Inflammatory macrophage treated with lipopolysaccharide for 4 hours (primary cell): ENCODE measurements at places on chromosomes 12 and 14.

- DNase-seq = no peak
Measured at GRCh38 chr12:45427042-45427441, 211.1 kb downstream of the ANO6 start.

DNA sequence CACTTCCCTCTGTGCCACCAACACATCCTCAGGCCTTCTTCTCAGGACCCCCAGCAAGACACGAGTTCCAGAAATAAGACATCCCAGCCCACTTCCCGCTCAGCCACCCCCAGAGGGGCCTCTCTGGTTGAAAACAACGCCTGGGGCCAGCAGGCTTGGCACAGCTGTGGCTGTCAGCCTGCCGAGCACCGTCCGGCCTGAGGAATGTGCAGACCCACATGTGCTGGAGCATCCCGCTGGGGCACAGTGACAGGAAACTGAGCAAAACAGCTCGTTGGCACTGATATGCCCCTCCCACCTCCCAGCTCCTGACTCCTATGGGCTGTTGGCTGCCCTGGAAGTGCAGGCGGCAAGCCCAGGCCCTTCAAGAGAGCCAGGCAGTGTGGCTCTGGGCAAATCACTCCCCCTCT, 1.4 kb downstream of the SYNE3 start:
- no peak for DNase-seq

GRCh38 chr12:26555139-26555538, 277.9 kb downstream of the ITPR2 start:
- no peak for DNase-seq

- DNase-seq = no peak
Measured at GRCh38 chr12:49966511-49967041, 4.9 kb downstream of the AQP5 start.

GRCh38 chr14:31275731-31276130, 68.1 kb upstream of the HECTD1 start:
- DNase-seq = no peak

GRCh38 chr14:71538938-71539649, 393.1 kb upstream of the RGS6 start:
- DNase-seq = no peak

GRCh38 chr12:110846615-110847566, at the start of gene CCDC63:
Gene CCDC63 (plus strand): TSS chr12:110846987. CDS start chr12:110852955, 5,968 bp downstream.
- peak; percentile 60 for DNase-seq

GRCh38 chr12:3480764-3481163, 10.2 kb upstream of the PRMT8 start:
- no peak for DNase-seq

DNA sequence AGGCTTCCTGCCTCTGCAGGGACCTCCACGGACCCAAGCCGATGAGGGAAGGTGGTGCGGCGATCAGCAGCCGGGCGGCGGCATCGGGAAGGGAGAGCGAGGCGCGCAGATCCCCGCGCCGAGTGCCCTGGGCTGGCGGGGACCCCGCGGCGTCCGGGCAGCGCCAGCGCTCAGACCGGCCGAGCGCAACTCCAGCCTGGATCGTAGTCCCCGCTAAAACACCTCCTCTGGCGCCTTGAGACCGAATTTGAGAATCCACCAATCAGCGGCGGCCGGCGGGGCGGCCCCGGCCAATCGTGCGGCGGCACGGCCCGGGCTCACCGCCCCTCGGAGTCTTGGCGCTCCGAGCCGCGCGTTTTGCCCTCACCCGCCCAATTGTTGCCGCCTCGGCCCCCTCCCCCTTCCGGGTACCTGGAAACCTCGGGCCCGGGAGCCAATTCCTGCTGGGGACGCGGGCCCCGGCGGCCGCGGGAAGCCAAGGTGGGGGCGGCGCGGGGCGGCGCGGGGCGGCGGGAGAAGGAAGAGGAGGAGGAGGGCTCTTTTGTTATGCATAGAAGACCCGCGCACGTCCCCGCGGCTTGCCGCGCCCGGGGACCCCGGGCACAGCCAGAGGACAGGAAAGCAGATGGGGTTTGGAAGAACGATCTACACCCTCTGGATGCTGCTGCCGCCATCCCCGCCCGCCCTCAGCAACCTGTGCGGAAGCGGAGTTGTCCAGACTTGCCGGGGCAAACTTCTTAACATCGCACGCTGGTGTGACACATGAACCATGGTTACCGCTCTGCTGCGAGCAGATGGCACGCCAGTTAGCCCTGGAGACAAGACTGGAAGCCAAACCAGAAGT, at the start of gene E2F7:
E2F7 (minus strand) TSS at position 209 of the 844 bp plus-strand sequence. CDS start 934 bp downstream, outside the sequence.
- DNase-seq = peak; percentile 76

DNA sequence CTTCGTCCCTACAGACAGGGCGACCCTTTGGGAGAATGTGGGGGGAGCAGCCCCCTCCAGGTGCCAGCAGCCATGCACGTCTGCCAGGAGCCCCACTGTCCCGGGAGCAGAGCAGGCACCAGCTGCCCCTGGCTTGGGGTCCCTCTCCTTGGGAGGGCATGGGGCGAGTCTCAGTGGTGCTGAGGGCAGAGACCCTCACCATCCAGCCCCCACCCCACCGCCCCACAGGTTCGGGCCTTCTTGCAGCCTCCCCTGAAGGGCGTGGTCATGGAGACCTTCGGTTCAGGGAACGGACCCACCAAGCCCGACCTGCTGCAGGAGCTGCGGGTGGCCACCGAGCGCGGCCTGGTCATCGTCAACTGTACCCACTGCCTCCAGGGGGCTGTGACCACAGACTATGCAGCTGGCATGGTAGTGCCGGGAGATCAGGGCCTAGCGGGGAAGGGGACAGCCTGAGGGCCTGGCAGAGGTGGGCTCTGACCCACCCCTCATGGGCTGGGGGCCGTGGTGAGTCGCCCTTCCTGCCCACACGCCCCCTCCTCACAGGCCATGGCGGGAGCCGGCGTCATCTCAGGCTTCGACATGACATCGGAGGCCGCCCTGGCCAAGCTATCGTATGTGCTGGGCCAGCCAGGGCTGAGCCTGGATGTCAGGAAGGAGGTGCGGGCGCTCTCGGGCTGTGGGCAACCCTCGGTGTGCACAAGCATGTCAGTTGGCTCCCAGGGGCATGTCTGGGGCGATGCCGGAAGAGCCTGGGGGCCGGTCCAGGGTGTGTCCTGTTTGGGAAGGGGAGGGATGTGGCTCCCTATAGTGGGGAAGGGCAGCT, 18.8 kb downstream of the ASPG start:
- DNase-seq = no peak

DNA sequence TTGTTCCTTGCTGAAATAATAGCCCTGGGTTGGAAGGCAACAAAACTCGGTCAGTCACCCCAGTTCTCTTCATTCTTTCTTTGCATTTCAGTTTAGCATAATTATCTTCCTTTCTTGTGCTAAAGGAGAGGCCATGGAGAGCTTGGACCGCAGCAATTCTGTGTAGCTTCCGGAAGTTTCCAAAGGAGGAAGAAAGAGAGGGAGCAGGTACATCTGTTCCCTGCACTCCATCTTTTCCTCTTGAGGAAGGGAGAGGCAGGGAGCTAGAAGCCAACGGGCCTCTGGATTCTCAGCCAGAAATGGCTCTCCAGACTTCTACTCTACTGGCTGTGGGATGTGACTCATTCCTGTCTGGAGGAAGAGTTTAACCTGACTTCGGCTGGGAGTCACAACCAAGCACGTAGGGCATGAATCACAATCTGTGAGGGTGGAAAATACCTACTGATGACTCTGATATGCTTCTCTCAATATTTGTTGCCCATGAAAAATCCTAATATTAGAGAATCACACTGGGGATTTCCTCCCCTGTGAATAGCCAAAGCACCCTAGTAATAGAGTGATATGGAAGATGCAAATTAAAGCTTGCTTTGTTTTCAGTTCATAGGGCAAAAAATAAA, 17.0 kb downstream of the ANO6 start:
- peak; percentile 78 for DNase-seq

DNA sequence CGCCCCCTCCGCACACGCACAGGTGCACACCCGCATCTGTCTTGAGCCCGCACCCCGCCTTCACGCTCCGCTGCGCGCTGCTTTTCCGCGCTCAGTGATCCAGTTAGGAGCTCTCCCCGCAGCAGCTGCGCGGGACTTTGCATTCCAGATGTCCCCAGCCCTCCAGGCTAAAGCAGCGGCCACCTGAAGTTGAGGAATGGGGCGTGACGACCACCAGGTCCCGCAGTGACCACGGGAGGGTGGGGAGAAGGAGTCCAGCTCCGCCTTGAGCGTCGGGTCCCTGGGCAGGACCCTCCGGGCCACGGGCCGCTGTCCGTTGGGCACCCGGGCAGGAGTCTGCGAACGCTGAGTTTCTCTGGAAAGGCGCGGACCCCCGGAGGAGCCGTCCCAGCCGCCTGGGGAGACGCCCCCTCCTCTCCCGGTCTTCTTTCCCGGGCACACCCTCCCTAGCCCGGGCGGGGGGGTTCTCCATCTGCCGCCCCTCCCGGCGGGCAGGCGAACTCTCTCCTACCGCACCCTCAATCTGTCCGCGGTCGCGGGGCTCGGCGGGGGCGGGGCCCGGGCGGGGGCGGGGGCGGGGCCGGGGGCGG, 334 bp upstream of the TMEM132C start:
- no peak for DNase-seq

DNA sequence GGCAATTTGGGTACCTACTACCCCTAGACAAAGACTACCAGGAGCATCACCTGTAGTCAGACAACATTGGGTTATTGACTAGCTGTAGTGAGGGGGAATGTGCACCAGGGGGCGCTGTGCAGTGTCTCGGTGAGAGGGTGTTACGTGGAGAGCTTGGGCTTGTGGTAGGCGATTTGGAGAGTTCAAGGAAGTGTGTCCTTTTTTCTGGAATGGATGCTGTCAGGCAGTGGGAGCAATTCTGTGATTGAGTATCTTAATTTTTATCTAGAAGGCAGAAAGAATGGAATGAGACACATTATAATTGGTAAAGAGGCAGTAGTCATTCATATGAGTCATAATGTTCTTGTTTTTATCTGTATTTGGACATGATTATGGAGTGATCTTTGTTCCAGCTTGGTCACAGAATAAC, 187.7 kb downstream of the GALC start:
- peak; percentile 8 for DNase-seq
